ENCODE measurements at places on chromosomes 5 and 9.

DNA sequence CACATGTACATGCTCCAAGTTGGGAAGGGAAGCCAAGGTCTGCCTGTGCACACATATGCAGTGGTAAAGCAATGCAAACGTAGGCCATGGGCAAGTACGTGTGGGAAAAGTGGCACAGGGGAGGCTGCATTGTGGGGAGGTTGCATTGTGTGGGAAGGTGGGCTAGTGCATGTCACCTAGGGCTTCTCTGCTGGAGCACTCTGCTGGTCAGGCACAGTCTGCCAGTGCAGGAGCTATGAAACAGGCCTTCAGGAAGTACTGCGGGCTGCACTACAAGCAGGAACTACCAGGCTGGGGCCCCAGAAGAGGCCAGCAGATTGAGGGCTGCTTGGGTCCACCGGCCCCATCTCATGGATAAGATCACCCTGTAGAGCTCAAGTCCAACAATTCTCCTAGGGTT lies 1694.6 kb upstream of the CDH6 start:
- DNase-seq, result no peak

DNA sequence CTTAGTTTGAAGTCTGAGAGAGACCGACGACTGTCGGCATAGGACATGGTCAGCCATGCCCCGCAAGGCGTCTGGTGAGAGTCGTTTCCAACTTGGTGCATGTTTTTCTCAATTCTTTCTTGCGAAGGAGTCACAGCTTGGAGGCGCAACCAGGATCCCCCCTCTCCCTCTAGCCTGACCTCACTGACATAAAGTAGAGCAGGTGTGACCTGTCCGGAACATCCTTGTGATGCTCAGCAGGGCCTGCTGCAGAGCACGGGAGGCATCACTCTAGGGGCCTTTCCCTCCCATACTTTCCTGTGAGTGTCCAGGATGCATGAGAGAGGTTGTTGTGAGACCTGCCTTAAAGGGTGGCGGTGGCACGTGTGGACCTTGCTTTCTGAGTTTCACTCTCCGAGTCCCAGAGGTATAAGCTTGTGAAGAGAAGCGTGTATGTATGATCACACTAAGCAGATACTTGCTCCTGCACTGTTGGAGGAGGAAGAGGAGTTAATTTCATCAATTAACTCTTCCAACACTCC lies 5.0 kb downstream of the TENT4A start:
- no peak for DNase-seq

DNA sequence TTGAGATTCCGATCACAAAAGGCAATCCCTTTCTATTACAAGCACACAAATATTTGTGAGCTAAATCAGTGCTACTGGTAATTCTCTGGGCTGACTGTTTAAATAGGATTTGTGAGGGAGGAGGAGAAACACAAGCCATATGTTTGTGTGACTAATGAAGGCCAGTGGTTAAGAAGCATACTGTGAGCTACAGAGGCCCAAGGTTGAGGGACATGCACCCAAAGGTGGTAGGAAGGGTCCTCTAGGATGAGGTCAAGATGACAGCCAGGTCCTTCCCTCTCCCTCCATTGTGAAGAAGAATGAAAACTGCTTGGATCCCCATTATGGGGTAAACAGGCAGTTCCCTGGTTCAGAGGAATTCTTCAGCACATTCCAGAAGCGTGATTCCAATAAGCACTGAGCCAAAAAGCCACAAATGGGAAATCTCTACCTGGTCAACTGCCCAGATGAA lies 83.9 kb downstream of the SPOCK1 start:
- DNase-seq, result no peak

DNA sequence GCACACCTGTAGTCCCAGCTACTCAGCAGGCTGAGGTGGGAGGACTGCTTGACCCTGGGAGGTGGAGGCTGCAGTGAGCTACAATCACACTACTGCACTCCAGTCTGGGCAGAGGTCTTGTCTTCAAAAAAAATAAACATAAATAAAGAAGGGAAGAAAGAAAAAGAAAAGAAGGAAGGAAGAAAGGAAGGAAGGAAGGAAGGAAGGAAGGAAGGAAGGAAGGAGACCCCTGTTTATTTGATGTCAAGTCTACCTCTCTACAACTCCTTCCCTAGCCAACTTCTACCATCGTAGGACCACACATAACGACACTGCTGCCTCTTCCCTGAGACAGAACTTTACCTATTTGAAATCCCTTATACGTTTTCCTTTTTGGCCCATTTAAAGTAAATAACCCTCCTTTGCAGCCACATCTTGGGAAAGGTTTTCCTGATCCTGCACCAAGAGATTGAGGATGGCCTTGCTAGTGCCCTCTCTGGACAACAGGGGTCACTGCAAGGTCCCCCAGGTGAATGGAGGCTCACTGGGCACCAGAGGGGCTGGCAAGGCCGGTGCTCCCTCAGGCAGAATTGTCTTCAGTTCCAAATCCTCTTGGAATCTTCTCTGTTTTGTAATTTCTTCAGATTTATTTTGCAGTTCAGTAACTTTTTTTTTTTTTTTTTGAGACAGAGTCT lies 10.5 kb downstream of the RPS14 start:
- no peak for DNase-seq

- no peak for DNase-seq
Observed at GRCh38 chr5:96733771-96734500, 71.8 kb downstream of the CAST start.

DNA sequence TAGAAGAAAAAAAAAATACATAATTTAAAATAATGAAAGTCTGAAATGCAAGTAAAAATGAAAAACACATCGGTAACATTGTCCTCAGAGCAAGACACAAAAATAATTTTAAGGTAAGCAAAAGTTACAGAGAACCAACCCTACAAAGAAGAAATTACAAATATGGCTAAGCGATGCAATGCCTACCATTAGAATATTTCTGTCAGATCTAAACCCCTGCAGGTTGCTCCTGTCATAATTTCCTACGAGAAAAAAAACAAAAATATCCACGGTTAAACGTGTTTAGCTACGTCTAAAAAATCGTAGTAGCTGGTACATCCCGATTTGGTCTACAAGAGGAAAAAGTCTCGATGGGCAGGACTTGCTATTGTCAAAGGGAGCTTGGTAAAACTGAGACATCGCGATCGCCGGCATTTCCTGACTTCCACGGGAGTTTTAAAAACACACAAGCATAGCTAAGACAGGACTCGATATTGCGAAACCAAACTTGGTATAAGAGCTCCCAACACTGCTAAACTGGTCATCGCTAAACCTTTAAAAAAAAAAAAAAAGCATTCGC lies 1.1 kb upstream of the ANXA2R start:
- peak; percentile 71 for DNase-seq

DNA sequence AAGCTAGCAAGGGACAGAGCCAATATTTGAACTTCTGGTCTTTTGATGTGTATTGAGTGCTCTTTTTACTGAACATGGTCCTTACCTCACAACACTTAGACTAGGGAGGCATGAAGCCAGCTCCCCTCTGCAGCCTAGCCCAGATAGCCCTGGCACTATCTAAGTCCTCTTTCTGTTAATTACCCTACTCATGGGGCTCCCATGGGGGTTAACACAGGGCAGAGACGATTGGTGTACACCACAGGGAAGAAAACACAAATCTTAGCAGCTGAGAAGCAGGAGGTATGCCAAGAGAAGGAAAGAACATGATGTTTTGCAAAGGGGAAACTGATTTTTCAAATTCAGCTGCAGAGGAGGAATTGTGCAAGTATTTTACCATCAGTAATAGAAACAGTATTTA lies 383.8 kb downstream of the TMEM232 start:
- DNase-seq, result no peak

- peak; percentile 97 for DNase-seq
Observed at GRCh38 chr5:132556763-132557477, at the start of gene RAD50. Gene RAD50, plus strand, starts transcription at chr5:132556977. Its CDS starts 348 bp downstream, at chr5:132557325.

GRCh38 chr5:57348376-57349140 lies 134.1 kb downstream of the ACTBL2 start:
- DNase-seq, result no peak

- DNase-seq, result no peak
Observed at GRCh38 chr5:60210810-60211209, 317.3 kb upstream of the PDE4D start.

DNA sequence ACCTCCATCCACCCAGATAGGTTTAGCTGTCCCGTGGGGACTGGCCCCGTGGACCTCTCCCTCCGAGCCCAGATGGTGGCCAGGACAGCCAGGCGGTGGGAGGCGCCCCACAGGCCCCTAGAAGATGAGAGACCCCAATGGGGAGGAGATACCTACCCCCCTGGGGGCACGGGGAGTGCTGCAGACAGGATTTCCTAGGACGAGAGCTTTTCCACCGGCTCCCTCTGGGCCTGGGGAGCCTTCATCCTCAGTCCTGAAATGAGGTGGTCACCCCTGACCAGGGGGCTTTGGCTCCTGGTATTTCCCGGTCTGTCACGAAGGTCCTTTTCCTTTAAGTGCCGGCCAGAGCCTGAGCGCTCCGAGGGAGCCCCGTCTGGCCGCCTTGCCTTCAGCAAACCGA lies 46.8 kb downstream of the MRPL36 start:
- peak; percentile 16 for DNase-seq

DNA sequence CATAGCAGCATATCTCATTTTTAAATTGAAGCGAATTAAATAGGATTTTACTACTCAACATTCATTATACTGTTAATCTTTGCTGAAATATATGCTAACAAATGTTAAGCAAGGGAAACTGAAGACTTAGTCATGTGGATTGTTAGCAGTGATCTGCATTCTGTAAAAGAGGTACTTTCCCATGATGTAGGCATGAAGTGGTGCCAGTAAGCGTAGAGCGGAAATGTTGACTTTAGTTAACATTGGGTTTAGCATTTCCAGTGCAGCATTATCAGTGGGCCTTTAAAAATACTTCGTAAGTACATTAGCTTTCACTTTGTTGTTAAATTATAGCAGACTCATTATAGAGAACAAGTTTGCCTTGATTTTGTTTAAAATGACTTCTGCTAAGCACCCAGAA lies 130.3 kb downstream of the CDC42SE2 start:
- DNase-seq, result peak; percentile 71

DNA sequence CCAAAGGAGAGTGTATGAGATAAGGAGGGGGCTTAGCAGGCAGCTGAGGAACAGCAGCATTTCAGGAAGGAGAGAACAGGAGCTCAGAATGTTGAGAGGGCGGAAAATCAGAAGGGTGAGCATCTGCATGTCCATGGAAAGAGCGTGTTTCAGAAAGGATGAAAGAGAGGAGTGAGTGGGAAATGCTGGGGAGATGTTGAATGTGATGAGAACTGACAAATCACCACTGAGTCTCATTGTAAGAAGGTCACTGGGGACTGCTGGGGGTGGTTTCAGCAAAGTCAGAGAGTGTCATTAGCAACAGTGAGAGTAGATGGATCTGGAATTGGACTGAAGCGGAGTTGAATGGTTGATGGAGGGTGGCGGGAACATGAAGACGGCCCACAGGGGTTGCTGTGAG lies 65.8 kb downstream of the ANKRD33B start:
- no peak for DNase-seq

DNA sequence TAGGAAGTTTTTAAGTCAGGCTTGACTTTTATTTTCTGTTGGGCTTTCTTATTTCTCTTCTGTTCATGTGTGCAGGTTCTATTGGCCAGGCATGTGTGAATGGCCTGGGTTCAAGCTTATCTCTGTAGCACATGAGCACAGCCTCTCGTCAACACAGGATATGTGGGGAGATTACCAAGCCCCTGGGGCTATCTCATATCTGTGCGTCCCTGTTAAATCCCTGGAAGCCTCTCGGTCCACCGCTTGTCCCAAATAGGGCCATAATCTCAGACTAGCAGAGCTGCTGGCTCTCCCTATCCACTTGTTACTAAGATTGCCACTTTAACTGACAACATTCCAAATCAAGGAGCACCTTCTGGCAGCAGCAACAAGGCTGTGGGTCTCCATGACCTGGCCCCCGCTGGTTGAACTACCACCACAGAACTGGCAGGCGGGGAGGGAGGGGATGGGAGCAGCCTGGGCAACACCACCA lies 28.4 kb upstream of the EBF1 start:
- no peak for DNase-seq

DNA sequence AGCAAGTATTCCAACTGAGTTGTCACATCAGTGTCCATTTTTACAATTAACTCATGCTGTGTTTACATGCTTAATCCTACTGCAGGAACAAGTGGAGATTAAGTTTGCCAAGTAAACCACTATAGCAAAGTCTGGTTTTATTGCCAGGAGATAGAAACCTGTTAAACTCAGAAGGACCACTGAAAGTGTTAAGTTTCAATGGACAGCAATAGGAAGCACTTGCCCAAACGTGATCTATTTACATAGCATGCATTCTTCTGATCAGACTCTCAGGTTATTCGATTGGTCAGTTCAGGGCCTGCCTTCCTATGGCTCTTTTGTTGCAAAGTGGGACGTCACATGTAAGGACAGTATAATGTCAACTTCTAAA lies 28.0 kb upstream of the IFNK start:
- no peak for DNase-seq

DNA sequence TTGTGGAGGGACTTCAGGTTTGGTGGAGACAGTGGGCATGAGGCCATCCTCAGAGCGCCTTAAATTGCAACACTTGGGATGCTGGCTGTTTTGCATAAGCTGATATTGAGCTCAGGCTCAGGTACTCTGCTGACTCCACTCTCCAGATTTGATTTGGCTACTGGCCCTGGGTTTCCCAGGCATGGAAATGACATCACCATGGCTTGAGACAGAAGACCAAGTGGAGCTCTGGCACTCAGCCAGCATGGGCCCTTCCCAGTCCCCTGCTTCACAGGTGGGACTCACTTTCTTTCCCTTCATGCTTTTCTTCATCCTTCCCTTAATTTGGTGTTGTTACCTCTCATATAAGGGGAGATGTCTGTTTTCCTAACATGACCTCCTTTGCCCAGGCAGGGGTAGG lies 72.0 kb upstream of the IL12B start:
- no peak for DNase-seq

- no peak for DNase-seq
Observed at GRCh38 chr5:175743676-175744210, 85.9 kb downstream of the HRH2 start.

- DNase-seq, result peak; percentile 44
Observed at GRCh38 chr5:55868846-55869245, 17.7 kb downstream of the IL31RA start.

DNA sequence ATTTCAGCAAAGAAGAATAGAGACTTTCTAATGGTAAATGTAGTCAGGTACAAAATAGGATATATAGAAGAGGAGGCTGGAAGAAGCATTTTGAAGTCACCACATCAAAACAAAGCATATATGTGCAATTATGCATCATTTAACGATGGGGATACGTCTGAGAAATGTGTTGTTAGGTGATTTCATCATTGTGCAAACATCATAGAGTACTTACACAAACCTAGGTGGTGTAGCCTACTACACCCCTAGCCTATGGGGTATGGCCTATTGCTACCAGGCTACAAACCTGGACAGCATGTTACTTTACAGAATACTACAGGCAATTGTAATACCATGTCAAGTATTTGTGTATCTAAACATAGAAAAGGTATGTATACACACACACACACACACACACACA lies 28.4 kb downstream of the ELP1 start:
- DNase-seq, result no peak

GRCh38 chr5:111294551-111294950 lies 70.4 kb downstream of the CAMK4 start:
- no peak for DNase-seq

- no peak for DNase-seq
Observed at GRCh38 chr5:134129411-134130238, 15.1 kb downstream of the TCF7 start.

Measured in activated CD8-positive, alpha-beta memory T cell treated with anti-CD3 and anti-CD28 coated beads, Interleukin-2, amount 10 ng/mL, durations not matched to agents 7 days and 5 days (primary cell).